Pulmonary artery endothelial cell (primary cell): ENCODE measurements at places on chromosomes 13 and 19.

DNA sequence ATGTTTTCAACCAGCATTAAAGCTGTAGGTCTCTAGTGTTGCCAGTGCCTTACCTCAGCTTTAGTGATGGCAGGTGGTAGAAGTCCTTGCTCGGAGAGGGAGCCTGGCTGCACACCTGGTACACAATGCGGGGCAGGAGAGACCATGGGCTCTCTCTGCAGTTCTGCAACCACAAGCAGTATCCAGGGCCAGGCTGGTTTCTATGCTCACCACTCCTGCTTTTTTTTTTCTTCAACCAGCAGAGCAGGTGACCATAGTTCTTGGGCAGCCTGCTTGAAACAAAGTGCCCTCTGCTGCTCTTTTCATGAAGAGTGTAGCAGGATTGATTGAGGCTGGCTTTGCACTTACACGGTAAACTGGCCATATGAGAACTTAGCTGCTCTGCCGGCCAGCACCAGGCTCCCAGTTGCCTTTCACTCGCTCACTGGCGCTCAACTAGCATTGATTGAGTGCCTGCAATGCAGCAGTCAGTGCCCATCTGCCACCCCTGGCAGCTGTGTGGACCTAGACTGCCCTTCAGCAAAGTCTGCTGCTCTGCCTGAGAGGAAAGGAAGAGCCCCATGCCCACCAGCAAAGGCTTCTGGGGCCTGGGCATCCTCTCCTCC lies 4.4 kb upstream of the CHAMP1 start:
- DNase-seq = no peak

DNA sequence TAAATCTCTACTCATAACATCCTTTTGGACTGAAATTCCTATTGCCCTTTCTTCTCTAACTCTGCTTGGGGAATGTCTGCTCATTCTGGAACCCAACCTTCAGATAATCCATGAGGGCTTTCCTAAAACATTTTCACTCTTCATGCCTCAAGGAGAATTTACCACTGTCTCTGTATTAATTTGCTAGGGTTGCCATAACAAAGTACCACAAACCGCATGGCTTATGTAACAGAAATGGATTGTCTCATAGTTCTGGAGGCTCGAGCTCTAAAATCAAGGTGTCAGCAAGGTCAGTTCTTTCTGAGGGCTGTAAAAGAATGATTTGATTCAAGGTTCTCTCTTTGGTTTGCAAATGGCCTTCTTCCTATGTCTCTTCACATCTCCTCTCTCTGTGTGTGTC lies 209.7 kb downstream of the LACC1 start:
- no peak for DNase-seq

DNA sequence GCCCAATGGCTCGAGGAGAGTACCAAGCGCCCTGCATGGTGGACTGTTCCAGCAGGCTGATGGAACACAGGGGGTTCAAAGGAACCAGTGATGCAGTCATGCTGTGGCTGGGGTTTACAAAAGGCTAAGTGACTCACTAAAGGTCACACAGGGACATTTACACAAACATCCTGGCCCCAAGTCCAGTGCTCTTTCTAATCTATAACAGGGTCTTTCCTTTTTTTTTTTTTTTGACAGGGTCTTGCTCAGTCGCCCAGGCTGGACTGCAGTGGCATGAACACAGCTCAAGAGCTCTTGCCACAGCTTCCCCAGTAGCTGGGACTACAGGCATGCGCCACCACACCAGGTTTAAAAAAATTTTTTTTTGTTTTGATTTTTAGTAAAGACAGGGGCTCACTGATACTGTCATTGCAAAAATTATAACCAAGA lies 2.8 kb upstream of the SLC25A15 start:
- DNase-seq = no peak

DNA sequence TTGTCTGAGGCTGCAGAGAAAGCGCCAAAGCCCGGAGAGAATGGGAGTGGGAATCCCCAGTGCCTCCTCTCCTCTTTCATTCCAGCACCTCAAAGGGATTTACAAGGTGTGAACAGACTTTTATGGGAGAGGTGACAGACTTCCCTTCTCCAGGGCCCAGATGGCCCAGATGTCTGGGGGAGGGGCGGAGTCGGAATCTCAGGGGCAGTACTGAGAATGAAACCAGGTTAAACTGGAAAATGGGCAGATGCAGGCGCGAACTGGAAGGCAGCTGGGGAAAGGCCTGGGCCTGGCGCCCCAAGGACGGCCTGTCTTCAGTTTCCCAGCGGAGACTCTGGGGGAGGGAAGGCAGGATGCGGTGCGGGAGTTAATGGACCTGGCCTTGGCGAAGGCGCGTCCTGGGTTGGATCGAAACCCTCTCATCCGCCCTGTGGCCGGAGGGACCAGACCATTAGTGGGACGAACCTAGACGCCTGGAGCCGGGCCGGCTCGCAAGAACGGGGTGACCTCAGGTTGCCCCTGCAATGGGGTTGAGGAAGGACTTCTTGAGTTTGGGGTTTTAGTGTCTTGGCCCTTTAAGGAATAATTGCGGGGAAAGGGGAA lies 592 bp upstream of the TRIP10 start:
- no peak for DNase-seq

GRCh38 chr13:61170856-61171255 lies 244.8 kb downstream of the PCDH20 start:
- no peak for DNase-seq

DNA sequence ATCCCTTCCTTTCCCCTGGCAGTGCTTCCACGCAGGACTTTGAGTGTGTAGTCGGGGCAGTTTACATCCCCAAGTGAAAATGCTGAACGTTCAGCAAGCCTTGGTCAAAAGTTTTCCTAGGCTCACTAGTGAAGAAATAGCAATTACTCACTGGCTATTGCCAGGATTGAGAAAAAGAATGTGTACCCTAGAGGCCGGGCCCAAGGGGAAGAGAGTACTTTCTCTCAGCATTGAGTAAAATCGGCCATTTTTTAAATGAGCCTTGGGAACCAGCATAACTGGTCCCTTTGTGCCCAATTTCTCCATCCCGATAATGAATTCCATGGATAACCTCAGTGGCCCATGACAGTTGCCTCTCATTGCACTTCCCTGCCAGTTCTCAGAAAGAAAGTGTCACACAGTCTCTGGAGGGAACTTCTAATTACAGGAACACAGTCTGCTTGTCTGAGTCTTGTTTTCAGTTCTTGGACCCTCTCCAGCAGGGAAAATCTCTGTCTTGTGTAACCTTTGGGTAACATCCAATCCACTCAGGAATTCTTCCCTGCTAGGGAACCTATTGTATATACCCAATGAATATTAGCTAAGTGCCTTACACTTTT lies 7.3 kb upstream of the OR7D2 start:
- no peak for DNase-seq

- no peak for DNase-seq
Observed at GRCh38 chr13:39521701-39522100, 81.3 kb downstream of the LHFPL6 start.

GRCh38 chr13:89916551-89916950 lies 1430.9 kb upstream of the MIR17HG start:
- DNase-seq = no peak

- no peak for DNase-seq
Observed at GRCh38 chr13:59304596-59304995, 859.1 kb downstream of the DIAPH3 start.

GRCh38 chr19:29489172-29489951 lies 36.4 kb upstream of the VSTM2B start:
- DNase-seq = no peak

- no peak for DNase-seq
Observed at GRCh38 chr13:26508885-26509284, 48.6 kb upstream of the WASF3 start.

- no peak for DNase-seq
Observed at GRCh38 chr13:110408286-110408685, 101.2 kb downstream of the COL4A2 start.

DNA sequence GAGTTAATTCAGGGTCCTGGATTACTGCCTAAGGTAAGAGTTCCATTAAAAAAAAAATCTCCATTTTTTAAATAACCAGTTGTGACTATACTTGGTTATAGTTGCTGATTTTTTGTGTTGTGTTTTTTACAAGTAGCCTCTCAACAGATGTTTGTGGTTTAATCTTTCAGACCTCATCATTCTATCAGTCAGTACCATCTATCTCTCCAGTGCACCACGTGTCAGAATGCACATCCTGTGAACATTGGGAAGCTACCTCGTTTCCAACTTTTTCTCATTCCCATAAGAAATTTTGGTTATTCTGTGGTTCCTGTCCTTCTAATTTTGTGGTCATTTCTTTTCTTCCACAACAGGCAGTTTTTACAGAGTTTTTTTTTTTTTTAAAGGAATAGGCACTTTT lies 39.2 kb downstream of the WDFY2 start:
- DNase-seq = no peak

DNA sequence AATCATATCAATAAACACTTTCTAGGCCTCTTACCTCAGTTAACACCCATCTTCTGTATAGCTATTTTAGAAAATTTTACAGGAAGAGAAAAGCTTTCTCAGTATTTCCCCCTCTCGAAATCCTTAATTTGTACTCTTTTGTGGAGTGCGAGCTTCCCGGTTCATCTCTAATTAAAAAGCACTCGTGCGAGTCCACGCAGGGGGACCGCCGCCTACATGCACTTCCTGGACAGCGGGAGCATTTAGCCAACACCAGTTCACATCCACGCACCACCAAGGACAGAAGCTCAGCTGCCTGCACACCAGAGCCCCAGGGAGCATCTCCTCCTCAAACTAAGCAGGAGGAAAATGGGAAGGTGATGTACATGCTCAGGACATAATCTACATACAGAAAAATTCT lies 60.0 kb downstream of the RASA3 start:
- no peak for DNase-seq

GRCh38 chr13:97471711-97472110 lies 37.7 kb downstream of the RAP2A start:
- DNase-seq = no peak
